ENCODE measurements at places on chromosomes 4 and X. TPM values are rescaled to one million over a fixed set of nuclear protein-coding genes. Genes with fewer than 3 reads are reported as not detected.

- no peak for DNase-seq
Observed at GRCh38 chrX:17584248-17584681, 153.0 kb upstream of the SCML1 start.

The MAP7D2 gene
- total RNA-seq, result 2.6 TPM

- no peak for DNase-seq
Observed at GRCh38 chr4:7197910-7198309, 5.6 kb downstream of the SORCS2 start.

The PPM1K gene
- total RNA-seq, result 22.9 TPM

- DNase-seq, result no peak
Observed at GRCh38 chr4:75011131-75011795, 78.3 kb downstream of the PARM1 start.

DNA sequence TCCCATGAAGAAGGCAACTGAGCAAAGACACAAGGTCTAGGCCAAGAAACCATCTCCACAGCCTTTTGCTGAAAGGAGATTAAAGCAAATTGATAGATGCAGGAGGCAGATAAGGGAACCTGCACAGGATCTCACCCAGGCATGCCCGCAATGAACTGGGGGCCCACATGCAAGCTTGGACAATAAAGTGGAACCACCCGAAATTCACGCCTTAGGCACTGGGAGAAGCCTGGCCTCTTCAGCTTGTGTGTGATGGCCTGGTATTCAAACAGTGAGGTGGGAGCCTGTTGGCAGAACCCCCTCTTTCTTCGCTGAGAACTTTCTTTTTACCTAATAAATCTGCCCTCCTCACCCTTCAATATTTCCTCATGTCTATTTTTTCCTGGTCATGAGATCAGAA is 213.2 kb downstream of the NR3C2 start:
- DNase-seq, result no peak

GRCh38 chrX:48761674-48762471 is at the start of gene GLOD5:
TSS of gene GLOD5 (plus strand) at chrX:48761747. CDS start at chrX:48761791, 44 bp downstream.
- DNase-seq, result peak; percentile 7

The ENAM gene
- total RNA-seq, result 1.2 TPM

The FAM184B gene
- total RNA-seq, result 0.05 TPM

DNA sequence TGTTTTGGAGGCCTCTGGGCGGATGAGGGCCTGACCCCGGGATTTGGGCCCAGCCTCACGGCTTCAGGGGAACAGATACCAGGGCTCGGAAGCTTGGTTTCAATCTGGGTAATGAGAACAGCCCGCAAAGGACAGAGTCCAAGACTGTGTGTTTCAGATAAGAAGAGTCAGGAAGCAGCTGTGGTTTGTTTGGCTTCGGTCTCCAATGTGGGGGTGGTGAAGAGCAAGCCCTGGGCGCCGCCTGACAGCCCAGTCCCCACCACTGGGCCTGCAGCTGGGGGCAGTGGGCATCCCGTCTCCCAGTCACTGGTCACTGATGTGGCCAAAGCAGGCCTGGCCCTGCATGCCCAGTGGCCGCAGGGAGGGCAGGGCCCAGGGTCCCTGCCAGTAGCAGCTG is 9.1 kb downstream of the WFS1 start:
- no peak for DNase-seq

The POU3F4 gene
- total RNA-seq, result not detected

The TLR6 gene
- total RNA-seq, result 2.5 TPM

DNA sequence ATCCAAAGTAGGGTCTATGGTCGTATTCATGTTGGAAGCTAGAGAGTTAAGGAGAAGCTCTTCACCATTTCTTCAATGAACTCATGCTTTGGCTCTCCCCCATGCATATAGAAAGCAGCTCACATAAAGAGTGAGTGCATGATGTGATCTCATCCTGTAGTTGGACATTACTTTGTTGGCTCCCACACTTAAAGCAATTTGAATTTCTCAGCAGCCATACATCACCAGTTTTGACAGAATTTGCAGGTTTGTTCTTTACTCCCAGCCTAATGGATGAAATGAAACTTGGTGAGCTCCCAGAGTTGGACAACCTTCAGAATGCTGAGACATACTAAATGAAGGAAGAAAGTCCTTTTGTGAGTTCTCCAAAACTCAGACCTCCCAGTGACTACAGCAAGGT is 613.5 kb downstream of the IQCM start:
- no peak for DNase-seq

- no peak for DNase-seq
Observed at GRCh38 chrX:13852001-13852695, 35.3 kb upstream of the GPM6B start.

- no peak for DNase-seq
Observed at GRCh38 chr4:23958749-23959148, 68.9 kb upstream of the PPARGC1A start.

DNA sequence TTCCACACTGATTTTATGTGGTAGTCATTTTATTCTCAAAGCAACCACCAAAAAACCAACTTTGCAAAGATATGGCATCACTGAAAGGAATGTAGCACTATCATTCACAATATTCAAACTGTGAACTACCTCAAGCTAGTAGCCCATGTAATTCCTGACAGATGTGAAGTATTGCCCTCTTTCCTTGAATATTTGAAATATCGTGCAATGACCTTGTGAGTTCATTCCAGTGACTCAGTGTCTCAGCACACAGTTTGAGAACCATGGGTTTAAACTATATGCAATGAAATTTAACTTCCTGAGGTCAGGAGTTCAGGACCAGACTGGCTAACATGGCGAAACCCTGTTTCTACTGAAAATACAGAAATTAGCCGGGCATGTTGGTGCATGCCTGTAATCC is 20.9 kb upstream of the IQCM start:
- no peak for DNase-seq

DNA sequence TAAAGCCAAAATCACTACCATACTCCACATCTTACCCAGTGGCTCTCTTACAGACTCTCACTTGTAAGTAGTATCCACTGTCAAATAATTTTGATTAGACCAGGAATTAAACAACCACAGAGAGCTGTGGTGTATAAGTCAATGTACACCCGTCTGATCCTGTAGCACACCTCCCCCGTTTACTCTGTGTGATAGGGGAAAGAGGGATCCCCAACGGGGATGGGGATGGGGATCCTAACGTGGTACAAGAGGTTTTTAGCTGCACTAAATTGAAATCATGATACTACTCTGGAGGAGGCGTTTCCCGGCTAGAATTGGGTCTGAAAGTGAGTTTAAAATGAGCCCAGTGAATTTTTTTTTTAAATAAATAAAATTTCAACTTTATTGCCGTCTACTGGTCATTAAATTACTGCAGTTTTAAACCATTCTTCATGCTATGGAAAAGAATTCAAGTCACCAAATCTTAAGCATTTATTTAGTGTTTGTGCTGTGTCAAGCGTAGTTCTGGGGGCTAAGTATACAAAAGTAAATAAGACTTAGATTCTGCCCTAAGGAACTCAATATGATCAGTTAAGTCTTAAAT is 76.6 kb downstream of the INTS12 start:
- DNase-seq, result no peak

- DNase-seq, result no peak
Observed at GRCh38 chr4:147101678-147102077, 156.0 kb upstream of the TTC29 start.

The MMRN1 gene
- total RNA-seq, result 5.3 TPM

DNA sequence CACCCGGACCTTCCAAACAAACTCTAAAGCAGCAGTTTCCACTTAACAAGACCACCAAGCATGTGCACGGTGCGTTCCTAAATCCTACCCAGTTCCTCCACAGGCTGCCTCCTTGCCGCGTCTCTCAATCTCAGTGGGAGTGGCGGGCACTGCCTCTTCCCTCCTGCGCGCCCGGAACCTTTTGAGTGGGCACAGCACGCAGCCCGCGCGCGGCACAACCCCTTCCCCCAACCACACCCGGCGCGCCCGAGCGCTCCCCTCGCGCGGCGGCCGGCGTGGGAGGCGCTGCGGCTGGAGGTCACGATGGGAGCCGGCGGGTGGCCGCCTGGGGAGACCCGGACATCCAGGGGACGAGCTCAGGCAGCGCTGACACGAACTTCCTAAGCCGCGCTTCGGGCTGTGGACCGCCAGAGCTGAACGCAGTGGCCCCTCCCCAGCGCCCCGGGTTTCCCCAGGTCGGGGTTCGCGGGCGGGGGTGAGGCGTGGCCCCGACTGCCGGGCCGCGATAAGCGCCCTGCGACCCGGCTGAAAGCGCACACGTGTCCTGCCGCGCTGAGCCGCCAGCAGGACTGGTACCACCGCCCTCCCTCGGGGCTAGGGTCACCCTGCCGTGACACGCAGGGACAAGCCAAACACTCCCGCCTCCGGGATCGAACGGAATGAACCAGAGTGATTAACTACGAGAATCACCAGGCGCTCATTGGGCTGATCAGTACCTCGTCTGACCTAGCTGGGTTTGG is at the start of gene ABCG2:
ABCG2 (minus strand) TSS at position 151 of the 740 bp plus-strand sequence. CDS start 18,644 bp downstream, outside the sequence.
- DNase-seq, result peak; percentile 21

GRCh38 chr4:121053601-121054143 is 18.7 kb downstream of the NDNF start:
- no peak for DNase-seq

The BANK1 gene
- total RNA-seq, result 1.7 TPM

- DNase-seq, result no peak
Observed at GRCh38 chr4:89029591-89029990, 27.4 kb downstream of the FAM13A start.

- no peak for DNase-seq
Observed at GRCh38 chr4:960140-960635, 13.2 kb downstream of the DGKQ start.

GRCh38 chrX:7730071-7730470 is 112.9 kb upstream of the VCX start:
- no peak for DNase-seq

- no peak for DNase-seq
Observed at GRCh38 chr4:79850626-79851025, 222.4 kb downstream of the ANTXR2 start.

- DNase-seq, result no peak
Observed at GRCh38 chr4:165378398-165378744, 437 bp upstream of the CPE start.

GRCh38 chr4:22192084-22192511 is 243.5 kb upstream of the KCNIP4 start:
- DNase-seq, result no peak

The PDGFRA gene
- total RNA-seq, result 10.0 TPM

- no peak for DNase-seq
Observed at GRCh38 chr4:42816880-42817400, 75.6 kb upstream of the GRXCR1 start.

DNA sequence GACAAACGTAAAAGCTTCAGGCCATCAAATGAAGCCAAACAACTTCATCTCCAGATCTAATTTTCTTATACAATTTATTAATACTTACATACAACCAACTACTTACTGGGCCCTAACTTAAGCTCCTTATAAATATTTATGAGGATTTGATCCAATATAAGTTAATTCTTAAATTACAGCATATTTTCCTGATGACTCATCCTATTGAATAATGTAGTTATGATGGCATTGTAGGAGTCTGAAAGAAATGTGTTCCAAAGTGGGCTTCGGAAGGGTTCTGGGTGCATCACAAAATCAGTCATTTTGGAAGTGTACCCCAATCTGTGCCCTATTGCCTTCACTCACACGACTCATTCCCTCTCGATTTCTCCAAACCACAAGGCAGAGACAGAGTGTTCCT is 455.1 kb upstream of the CTSO start:
- DNase-seq, result no peak

The ZNF185 gene
- total RNA-seq, result 1.5 TPM

DNA sequence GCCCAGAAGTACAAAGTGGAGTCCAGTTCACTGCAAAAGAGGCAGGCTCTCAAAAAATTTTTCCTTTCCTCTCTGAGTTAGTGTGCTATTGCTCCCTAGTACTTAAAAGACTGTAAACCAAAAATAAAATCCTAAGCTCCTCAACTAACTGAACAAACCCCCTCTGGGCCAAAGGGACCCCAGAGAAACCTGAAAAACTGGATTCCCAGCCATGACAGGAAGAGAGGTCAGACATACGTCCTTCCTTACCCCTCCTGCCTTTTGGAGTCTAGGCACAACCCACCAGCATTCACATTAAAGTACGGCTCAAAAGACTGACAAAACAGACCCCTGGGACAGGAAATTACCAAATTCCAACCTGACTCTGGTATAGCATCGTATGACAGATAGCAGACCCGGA is 957.9 kb upstream of the PRKX start:
- DNase-seq, result no peak

DNA sequence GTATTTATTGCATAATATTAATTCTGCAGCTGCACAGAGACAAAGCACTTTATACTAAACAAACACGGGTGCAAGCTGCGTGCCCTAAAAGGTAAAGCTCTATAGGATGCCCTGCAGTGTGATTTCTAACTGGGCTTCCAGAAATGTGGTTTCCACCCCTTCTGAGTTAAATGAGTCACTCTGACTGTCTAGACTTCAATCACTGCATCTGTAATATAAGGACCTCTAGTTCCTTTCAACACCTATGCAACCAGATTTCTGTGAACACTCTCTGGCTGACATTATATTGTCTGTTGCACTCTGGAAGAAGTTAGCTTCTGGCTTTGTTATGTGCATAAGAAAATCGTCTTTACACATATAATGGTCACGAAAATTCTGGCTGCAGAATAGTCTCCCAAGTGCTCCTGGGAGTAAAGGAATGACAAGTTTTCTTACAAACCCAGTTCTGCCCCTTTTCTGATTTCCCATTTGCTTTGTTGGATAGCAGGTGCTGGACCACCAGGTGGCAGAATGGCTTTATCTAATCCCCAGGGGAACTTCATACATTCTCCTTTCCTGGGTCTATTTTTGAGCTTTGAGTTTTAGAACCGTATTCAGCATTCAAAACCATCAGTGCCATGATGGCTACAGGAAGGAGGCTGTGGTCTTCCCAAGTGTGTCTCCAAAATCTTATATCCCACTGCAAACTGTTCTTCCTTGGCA is 842.2 kb downstream of the STIM2 start:
- DNase-seq, result no peak

- DNase-seq, result no peak
Observed at GRCh38 chr4:26015906-26016305, 101.9 kb downstream of the SMIM20 start.

DNA sequence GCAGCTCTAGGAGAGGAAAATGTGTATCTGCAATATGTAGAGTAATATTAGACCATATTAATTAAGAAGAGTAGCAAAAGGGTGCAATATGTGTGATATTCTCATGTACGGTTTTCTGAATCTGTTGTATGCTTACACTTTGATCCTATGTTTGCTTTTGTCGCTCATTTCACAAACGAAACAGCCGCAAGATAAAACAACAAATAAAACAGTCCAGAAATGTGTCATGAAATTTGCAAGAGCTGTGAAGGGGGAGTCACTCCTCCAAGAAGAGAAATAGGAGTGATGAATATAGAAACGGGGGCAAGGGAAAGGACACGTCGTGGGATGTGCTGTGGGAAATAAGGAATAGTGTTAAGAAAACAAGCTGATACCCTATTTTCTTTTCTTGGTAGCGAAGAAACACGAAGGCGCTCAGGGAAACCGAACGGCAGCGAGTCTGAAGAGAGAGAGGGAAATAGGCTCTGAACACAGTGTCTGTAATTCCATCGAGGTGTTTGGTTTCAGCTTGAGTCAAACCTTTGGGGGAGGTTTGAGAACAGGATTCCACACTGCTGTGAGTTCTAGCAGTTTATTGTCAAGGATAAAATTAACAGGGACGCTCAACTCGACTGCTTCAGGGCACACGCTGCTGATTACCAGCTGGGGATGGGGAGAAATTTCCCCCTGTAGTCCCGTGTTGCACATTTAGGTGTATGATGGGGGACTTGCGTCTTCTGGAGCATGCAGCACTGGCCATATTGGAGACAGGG is 595.6 kb upstream of the TENM3 start:
- DNase-seq, result no peak

- DNase-seq, result no peak
Observed at GRCh38 chrX:130418740-130419139, 17.0 kb downstream of the RBMX2 start.

GRCh38 chr4:99321241-99322191 is at the start of gene ADH1B:
TSS of gene ADH1B (minus strand) at chr4:99321401. CDS start at chr4:99321331, 70 bp downstream.
- no peak for DNase-seq
